ENCODE measurements at places on chromosomes 2 and 18.

- DNase-seq, result peak; percentile 4
Observed at GRCh38 chr2:158045362-158045761, 56.3 kb upstream of the UPP2 start.

GRCh38 chr2:203437511-203437910 lies 97.6 kb downstream of the RAPH1 start:
- DNase-seq, result peak; percentile 57

DNA sequence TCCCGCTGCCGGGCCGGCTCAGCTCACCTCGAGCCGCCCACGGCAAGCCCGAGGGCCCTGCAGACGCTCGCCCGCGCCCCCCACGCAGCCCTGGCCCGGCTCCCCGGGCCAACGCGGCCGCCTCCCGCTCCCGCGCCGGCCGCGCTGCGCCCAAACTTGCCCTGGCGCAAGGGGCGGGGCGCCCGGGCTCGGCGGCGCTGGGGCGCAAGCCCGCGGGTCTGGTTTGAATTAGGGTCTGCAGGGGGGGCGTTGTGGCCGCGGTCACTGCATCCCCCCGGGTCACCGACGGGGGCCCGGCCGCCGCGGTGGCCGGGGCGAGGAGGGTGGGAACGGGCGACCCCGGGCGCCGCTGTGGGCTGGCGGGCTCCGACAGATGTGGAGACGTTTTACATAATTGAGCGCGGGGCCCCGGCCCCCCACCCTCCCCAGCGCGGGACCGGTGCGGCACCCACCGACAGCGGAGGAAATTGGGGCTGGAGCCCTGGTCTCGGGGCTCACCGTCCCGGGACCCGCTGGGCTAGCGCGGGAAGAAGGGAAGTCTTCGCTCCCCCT lies 690 bp downstream of the SDC1 start:
- DNase-seq, result no peak

DNA sequence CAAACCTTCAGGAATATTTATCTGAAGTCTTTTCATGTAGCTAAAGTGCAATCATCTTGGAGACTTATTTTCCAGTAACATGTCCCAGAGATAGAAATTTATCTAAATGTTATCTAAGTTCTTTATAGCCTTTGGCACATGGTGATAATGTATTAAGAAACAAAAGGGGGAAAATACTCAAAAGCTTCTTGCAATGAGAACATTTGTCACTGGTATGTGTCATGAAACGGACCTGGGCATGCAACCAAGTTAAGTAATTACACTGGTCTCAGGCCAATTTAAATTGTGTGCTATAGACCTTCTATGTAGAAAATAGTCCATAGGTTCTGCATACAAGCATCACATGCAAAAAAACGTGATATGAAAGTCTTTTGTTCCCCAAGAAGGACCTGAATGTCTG lies 136.2 kb downstream of the SLC8A1 start:
- DNase-seq, result no peak
